CD14-positive monocyte (primary cell): ENCODE measurements at places on chromosomes 4 and X. TPM values are rescaled to one million over a fixed set of nuclear protein-coding genes. Genes with fewer than 3 reads are reported as not detected.
A peak's percentile ranks its signal among the peaks of the same experiment; 100 is the strongest.

The PPP4R3C gene
- not detected in 2 replicates for polyA plus RNA-seq

The MED14 gene
- polyA plus RNA-seq, result 15.1 and 20.4 TPM in 2 replicates

GRCh38 chr4:472881-473569 lies 25.9 kb downstream of the ZNF721 start:
- DNase-seq, result no peak

- no peak for DNase-seq
Measured at GRCh38 chr4:81196126-81196650, 18.8 kb downstream of the PRKG2 start.

The HTN3 gene
- not detected for polyA plus RNA-seq

- DNase-seq, result peak; percentile 32
Measured at GRCh38 chr4:105637408-105638176, 70.9 kb downstream of the INTS12 start.

- DNase-seq, result no peak
Measured at GRCh38 chrX:37752936-37753335, 26.9 kb upstream of the CYBB start.

- DNase-seq, result no peak
Measured at GRCh38 chr4:51931461-51931860, 88.5 kb downstream of the DCUN1D4 start.

DNA sequence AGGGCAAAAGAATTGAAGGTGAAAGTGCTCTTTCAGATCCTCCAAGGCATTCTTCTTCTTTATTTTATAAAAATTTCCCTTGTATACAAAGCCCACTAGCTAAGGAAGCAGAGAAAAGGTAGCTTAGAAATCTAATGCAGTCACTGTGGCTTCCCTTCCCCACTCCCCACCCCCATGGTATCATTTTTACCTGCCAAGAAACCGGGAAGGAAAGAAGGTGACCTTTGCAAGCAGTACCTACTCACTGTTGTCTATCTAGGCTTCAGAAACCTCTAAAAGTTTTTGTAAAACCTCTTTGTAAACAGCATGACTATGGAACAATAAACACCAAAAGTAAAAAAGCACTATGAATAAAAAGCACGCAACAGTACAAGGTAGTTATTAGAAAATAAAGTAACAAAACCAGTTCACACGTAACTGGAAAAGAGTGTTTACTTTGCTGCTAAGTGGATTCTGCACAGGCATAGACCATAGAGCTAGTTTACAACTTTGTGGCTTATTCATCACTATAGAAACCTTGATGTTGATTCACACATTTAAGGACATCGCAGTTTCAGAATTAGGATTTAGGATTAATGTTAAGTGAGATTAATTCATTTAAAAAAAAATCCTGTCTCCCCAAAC lies 109.6 kb upstream of the FTHL17 start:
- no peak for DNase-seq

The GALNT7 gene
- 29.0 TPM for polyA plus RNA-seq

DNA sequence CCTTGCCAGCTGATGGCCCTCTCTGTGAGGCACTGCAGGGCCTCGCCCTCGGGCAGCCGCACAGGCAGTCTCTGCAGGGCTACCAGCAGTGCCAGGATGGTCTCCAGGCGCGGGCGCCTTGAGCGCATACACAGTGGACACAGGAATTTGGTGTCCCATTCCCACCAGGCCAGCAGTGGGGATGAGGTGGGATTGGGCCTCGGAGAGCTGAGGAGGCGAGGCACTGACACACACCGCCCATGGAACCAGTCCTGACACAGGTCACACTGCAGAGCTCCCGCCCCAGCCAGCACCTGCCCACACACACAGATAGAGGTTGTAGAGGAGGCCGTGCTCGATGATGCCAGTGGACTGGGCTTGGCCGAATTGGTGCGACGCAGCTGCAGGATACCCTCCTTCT lies 30.7 kb downstream of the KDM5C start:
- DNase-seq, result no peak

- peak; percentile 70 for DNase-seq
Measured at GRCh38 chrX:132488180-132488705, 595 bp downstream of the MBNL3 start.

DNA sequence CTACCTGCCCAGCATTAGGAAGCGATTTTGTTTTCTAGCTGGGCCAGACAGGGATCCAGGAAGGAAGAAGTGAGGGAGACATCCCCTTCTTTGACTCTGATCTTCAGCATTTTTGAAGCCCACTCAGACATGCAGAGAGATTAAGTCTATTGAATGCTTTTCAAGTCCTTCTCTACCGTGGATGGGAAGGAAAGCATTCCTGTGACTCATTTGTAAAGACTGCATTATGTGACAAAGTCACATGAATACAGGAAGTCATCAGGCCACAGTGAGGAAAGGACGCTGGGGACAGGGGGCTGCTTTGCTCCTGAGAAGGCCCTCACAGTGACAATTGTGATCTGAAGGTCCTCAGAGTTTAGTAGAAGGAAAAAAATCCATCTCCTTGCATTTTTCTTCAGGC lies 67.4 kb upstream of the GBA3 start:
- DNase-seq, result peak; percentile 15

DNA sequence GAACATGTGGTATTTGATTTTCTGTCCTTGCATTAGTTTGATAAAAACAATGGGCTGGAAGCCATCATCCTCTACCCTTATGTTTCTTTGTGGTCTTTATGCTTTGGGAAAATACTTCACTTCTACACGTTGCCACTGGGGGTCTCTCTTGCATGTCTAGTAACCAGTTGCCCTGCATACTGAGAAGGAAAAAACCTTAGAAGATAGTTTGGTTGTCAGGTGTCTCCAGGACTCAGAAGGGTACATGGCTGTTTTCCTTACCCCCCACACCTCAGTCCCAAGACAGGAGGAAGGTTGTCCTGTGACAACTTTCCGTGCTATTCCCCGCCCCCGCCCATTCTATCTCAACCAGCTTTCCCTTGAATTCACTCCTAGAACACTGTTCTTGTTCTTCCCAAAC lies 62.1 kb upstream of the LANCL3 start:
- DNase-seq, result no peak

DNA sequence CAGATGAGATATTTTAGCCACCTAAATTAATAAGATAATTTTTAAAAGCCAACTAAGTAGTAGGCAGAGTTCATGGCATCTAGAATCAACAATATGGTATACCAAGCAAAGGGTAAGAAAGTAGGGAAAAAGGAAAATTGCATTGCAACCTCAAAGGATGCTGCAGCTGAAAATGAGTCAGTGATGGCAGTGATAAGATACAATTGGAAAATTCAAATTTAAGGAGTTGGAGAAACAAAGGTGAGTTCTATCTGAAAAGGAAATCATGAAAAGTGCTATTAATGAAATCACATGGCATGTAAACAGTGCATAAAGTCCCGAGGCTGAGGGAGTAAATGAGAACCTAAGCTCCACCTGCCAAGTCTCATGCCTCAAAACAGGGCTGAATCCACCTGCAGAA lies 33.9 kb downstream of the SHROOM4 start:
- DNase-seq, result no peak

The RADX gene
- polyA plus RNA-seq, result not detected

GRCh38 chr4:90883519-90883918 lies 756.3 kb downstream of the CCSER1 start:
- no peak for DNase-seq

- DNase-seq, result no peak
Measured at GRCh38 chr4:85600501-85600900, 125.6 kb downstream of the ARHGAP24 start.

DNA sequence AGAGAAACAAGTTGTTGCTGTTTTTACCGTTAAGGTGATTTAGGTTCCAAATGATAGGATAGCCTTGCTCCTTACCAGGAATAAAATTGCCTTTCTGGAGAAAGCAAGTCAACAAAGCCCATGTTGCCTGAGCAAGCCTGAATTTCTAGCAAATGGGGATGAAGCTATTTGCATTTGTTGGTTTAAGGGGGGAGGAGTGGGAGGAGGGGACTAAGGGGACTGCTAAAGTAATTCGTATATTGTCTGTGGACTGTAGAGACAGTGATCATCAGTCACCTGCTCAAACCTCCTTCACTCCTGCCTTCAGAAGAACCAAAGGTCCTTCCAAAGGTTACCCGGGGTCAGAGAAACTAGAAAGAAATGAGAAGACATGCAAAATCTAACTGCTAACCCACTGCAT lies 65.8 kb downstream of the SCML2 start:
- no peak for DNase-seq

DNA sequence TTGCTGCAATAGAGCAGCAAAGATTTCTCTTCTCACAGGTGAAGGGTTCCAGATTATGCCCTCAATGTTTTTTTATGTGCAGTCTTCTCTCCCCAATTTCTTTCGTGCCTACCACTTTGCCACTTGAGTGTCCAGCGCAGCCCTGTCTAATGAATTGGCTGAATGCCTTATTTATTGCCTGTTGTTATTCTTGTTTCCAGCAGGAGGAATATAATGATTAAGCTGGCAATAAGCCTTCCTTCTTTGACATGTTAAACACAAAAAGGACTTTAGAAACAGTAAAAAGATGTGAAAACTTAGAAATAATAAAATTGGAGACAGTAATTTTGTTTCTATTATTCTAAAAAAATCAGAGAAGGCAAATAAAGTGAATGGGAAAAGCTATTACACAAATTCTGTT lies 34.6 kb upstream of the FRAS1 start:
- DNase-seq, result no peak

DNA sequence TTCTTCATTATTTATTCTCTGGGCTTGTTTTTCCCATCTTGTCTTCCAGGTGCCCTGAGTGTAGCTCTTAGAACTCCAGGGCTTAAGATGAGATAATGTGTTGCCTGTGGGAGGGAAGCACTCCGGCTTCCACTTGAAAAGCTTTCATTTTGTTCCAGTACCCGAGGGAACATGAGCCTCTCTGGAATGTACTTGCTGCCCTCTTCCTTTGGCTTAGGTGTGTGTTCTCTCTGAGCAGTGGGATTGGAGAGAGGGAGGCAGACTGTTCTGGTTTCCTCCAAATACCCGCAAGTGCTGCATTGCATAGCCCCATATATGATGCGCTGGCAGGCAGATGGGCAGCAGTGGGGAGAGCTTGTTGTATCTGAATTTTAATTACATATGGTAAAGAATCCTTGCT lies 861 bp upstream of the DTHD1 start:
- no peak for DNase-seq

GRCh38 chr4:162874748-162875147 lies 291.9 kb downstream of the NAF1 start:
- DNase-seq, result no peak

The SLC49A3 gene
- polyA plus RNA-seq, result 11.1 TPM

The GUCY1A1 gene
- 0.31 and 0.95 TPM in 2 replicates for polyA plus RNA-seq

The HTRA3 gene
- polyA plus RNA-seq, result not detected in 2 replicates

The TCEAL9 gene
- polyA plus RNA-seq, result 2.2 TPM

- DNase-seq, result no peak
Measured at GRCh38 chrX:109782994-109783700, 50.1 kb upstream of the ACSL4 start.

GRCh38 chr4:143355540-143356217 lies 19.0 kb downstream of the GAB1 start:
- DNase-seq, result no peak

The TMEM184C gene
- polyA plus RNA-seq, result 4.3 and 7.5 TPM in 2 replicates

The BTK gene
- polyA plus RNA-seq, result 74.1 TPM

The GDPD2 gene
- polyA plus RNA-seq, result not detected

DNA sequence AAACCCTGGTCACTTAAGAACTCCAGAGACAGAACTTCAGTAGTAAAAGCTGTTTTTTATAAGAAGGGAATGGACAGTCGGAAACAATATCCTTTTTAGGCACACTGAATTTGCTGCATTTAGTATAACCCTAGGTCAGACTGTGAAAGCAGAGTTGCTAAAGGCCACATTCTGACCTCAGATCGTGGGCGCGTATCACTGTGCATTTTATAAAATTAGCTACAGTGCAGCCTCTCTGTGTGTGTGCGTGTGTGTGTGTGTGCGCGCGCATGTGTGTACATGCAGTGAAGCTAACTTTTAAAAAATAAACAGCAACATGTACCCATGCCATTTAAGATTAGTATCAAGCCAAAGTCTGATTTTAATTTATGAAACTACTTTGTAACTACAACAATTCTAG lies 8.0 kb downstream of the ZNF827 start:
- DNase-seq, result no peak

DNA sequence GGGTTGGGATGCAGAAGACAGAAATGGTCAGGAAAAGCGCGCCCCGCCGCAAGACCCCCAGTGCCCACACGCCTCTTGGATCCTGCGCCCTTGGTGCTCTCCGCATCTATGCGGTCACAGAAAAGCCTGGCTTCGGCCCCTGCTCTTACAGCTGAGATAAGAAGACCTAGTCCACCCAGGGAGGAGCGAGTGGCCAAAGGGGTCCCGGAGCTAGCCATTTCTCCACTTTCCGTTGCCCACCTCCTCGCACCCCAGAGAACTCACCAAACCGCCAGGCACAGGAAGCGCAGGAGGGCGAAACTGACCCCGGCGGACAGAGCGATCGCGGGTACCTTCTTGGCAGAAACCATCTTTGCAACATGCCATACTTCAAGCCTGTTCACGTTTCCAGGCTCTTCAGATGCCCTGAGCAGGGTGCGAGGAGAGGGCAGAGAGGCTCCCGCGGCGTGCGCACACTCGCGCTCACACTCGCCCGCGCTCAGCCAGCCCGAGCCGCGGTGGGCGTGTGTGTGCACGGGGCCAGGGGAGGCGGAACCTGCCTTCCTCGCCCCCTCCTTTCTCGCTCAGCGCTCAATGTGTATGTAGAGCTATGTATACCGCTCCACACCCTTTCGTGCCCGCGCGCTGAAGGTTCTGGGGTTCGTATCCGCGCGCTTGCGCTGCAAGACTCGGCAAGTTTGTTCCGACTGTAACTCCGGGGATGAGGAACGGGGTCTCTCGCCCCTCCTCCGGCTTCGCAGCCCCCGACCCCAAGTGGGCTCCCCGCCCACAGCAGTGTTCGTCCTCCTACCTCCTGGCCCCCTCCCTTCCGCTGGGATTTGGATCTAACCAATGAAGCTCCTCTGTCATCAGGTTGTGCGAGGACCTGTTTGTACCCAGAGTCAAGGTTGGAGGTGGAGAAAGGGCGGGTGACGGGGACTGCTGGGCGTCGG lies at the start of gene GABRA4:
GABRA4 (minus strand) TSS at position 507 of the 932 bp plus-strand sequence; CDS start at position 350, 157 bp downstream.
- no peak for DNase-seq

DNA sequence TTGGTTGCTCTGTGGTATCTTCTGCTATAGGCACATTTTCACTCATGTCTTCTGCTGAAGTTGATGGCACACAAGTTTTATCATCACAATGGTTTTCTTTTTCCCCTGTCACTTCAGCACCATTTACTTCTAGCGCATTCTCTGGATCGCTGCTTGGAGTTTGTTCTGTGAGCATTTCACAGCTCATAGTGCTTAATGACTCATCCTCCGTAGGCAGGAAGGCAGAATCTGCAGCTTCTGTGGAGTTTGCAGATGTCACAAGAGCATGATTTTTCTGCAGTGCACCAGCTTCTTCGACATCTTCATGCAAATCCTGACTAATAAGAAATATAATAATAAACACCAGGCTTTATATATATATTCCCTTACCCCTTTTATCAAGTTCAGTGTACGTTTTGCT lies 83.6 kb downstream of the CHM start:
- no peak for DNase-seq

The KCTD8 gene
- polyA plus RNA-seq, result not detected
